ENCODE measurements at places on chromosomes 5 and 9.

GRCh38 chr5:84445049-84445685 is 60.5 kb upstream of the EDIL3 start:
- DNase-seq: no peak

DNA sequence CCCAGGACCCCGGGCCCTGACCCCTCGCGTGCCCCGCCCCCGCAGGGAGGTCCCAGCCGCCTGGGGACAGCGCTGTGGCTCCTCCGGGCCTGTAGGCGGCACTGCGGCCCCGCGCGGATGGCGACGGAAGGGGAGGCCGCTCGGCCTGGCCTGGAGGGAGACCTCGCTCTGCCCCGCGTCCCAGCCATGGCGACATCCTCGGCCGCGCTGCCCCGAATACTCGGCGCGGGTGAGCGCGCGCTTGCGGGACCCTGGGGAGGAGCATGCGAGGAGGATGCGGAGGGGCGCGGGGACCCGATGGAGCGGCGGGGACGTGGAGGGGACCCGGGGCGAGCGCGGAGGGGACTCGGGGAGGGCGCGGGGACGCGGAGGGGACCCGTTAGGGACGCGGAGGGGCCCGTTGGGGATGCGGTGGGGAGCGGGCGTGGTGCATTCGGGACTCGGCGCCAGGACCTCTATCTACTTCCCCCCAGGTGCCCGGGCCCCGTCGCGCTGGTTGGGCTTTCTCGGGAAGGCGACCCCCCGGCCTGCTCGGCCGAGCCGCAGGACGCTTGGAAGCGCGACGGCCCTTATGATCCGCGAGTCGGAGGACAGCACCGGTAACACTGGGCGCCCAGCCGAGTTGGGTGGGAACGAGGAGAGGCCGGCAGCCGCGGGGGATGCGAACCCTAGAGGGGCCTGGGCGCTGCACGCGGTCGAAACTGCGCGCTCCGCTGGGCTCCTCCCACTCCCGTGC is at the start of gene MRPS2:
Gene MRPS2 (plus strand): TSS at position 158 of the 736 bp plus-strand sequence. CDS start 29 bp downstream, at position 187.
- DNase-seq: peak; percentile 90

DNA sequence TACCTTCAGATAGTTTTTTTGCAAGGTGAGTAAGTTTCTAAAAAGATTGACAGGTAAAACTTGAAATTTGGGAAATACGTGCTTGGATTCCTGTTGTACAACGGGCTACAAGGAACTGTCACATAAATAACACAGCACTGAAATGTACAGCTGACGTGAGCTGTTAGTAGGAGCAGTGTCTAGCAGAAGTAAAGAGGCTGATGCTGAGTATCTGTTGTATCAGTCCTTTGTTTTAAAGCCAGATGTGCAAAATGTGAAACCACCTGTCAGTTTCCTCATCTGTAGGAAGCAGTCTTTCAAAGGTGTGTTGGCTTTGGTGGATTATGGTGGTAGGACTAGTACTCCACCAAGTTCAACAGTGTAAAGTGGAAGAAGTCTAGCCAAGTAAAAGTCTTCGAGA is 122.3 kb downstream of the EFNA5 start:
- no peak for DNase-seq

GRCh38 chr9:35001285-35001677 is 11.7 kb downstream of the DNAJB5 start:
- DNase-seq: no peak

DNA sequence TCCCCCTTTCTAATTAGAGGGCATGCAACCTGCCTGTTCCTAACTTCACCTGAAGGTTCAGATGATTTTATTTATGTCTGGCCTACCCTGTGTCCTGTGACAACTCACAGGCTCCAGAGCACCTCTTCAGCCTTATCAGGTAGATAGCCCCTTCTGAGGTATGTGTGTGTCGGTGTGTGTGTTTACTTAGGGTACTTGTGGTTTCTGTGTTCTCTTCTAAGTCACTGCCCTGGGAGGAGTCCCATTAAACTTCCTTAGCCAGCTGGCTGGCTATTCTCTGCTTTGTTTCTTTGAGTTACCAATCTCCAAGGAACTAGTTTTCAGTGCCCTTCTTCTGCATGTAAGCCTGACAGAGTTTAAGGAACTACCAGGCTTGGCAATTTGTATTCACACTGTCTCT is 74.9 kb downstream of the UNC13B start:
- DNase-seq: peak; percentile 6

DNA sequence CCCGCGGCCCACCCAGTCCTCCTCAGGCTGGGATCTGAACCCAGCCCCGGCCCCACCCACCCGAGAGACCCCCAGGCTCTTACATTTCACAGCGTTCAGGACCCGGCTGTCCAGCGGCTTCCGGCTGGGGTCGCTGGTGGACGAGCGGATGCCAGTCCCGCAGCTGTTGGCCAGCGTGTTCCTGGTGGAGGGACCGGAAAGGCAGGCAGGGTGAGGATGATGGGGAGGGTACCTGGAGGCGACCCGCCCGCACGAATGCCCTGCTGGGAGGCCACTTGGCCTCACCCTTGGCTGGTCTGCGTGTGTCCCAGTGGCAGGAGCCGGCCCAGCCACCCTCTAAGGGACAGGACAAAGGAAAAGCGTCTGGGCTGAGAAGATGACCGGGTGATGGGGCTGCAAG is 51.9 kb upstream of the UBAC1 start:
- DNase-seq: no peak

Measured in LoVo (cell line).